ENCODE measurements at places on chromosomes 6 and 20.
A peak's percentile ranks its signal among the peaks of the same experiment; 100 is the strongest.

DNA sequence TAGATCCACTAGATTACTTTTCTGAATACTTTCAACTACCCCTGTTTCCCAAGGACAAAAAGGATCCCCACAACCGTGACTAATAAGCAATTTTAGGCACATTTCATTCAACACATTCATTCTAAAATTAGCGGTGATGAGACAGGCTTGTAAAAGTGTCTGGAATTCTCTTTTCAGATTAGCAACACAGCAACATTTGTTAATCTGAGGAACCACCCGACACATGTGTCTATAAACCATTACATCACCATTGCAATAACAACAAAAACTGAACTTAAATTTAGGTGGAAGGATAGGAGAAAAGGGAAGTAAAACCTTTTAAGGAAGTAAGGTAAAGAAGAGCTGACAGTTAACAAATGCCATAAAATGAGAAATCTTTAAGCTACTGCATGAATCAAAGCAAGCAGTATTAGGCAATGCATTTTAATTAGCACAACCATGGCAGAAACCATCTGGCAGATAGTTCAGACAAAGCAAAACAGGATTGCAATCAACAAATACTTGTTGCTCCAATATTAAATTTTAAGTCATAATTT, 49.1 kb downstream of the MAP3K7 start:
- DNase-seq, result no peak

DNA sequence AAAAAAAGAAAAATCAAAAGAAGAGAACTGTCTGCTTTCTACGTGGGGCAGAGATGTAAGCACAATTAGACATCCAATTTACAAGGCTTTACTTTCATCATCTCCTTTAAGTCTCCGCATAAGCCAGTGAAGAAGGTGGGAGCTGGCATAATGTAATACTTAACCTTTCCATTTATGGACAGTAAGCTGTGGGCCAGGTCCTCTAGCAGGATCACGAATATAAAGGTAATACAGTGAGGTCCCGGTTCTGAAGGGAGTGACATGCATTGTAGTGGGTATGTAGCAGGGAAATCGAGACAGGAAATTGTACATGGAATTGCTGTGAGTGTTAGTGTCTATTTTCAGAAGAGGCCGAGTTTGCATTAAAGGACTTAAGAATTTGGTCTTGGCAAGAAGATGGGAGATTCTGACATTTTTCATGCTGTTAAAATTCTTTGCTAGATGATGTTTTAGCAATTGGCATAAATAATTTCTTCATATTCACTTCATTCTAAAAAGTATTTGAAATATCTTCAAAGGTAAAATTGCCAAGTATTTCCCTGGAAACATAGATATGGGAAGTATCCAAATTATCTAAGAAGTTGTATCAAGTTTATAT, 20.4 kb upstream of the POPDC3 start:
- DNase-seq, result no peak

DNA sequence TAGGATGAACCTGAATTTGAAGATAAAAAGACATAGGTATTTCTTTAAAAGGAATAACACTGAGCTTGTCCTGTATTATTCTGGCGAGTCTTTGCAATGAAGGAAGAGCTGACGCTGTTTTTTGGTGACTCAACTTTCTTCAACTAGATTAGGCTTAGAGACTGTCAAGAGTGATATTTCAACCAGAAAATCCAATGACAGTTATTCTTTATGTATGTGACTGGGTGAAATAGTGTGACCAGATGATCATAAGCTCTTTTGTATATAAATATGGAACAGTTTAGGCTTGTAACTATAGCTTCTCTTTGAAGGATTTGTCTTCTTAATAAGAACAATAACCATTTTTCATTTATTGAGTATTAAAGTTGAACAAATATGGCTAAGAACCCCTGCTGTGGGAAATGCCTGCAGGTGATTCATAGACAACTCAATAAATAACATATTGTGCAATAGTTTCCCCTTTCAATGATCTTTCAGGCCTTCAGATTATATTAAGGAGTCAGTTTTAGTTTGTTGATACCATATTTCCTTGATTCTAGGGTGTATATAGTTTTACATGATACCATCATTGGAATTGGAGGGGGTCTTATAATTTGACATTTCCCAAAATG, 265.6 kb upstream of the JAG1 start:
- no peak for DNase-seq

- DNase-seq, result no peak
Measured at GRCh38 chr6:169172456-169172855, 81.2 kb downstream of the THBS2 start.

- no peak for DNase-seq
Measured at GRCh38 chr6:145036236-145036635, 699.1 kb downstream of the EPM2A start.

DNA sequence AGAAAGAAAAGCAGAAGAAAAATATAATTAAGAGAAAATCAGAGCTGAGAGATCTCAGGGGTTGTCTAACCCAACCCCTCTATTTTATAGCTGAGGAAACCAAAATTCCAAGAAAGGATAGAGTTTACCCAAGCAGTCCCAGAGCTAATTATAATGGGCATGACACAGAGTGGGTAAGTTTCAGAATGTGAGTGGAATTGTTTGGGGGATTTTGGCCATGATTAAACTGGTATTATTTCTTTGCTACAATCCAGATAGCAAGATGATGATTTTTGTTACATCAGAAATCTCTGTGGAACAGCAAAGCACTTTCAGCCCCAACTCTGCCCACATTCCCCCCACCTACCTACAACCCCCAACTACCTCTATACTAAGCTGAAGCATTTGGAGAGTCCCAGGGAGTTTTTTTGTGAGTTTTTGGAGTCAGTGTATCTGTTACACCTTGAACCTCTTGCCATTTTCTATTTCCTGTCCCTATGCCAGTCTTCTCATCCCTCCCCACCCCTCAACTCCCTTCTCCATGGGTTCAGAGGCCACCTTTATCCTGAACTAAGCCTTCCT, 24.7 kb downstream of the POFUT1 start:
- DNase-seq, result no peak

DNA sequence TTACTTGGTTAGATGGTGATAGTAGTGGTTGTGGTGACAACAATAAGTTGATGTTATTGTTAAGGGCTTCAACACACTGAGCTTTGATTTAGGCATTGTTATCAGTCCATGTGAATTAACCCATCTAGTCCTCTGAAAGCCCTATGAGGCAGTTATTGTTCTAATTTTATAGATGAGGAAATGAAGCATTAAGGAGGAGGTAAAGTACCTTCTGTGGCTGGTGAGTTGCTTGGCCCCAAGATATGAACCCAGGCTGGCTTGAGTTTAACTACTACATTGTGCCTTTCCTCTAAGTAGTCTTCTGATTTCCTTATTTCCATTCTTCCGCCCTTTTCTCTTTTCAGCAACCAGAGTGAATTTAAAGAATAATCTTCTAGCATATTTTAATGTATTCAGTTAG, 81.7 kb downstream of the QKI start:
- DNase-seq, result no peak

- DNase-seq, result no peak
Measured at GRCh38 chr20:18831830-18832499, 18.4 kb downstream of the SCP2D1 start.

DNA sequence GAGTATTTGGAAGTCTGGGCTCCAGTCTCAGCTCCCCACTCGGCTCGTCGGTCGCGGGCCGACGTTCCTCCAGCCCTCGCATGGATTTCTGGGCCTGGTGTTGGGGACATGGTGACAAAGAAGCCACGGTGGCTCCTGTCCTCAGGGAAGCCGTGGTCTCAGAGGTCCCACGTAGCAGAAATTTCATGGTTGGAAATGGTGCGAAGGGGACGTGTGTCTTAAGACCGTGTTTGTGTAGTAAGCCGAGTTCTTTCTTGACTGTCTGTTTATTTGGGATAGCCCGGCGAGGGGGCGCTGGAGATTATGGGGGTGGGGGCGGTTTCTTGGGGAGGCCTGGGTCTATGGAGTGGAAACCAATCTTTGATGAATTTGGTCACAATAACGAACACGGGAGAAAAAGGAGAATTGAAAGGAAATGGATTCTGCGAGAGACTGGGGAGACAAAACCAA, 23.5 kb upstream of the MAP3K7 start:
- no peak for DNase-seq

- peak; percentile 82 for DNase-seq
Measured at GRCh38 chr6:26205161-26205624, 118.0 kb downstream of the HFE start.

GRCh38 chr6:25346064-25346463, 66.9 kb downstream of the CARMIL1 start:
- DNase-seq, result no peak

- DNase-seq, result no peak
Measured at GRCh38 chr6:119965008-119965407, 615.4 kb upstream of the MAN1A1 start.

DNA sequence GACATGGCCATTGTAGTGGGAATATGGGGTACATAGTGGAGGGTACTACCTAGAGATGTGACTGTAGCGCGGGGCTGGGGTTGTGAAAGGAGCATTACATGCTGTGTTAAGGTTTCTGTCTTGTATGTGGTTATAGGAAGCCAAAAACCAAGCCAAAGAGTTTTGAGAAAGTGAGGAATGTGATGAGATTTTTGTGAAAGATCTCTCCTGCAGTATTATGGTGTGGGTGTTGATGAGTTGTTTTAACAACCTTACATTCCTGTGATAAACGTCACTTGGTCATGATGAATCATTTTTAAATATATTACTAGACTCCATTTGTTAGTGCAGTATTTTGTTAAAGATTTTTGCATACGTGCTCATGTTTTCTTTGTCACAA, 48.9 kb downstream of the ZFAND3 start:
- no peak for DNase-seq

DNA sequence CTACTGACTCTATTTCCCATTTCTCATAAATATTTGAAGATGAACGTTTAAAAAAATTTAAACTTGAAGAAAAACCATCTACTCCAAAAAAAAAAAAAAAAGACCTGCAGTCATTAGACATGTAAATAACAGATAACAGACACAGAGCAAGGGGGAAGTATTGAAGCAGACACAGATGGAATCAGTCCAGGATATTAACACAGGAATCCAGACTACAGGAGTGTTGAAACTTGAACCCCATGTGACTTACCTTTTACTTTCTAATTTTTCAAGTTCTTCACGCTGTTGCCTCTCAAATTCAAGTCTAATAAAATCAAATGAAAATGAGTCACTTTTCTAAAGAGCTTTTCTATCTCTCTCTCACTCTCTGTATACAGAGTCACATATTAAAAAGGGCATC, 191.8 kb downstream of the KIF16B start:
- DNase-seq, result no peak

- no peak for DNase-seq
Measured at GRCh38 chr20:13772529-13772928, 12.2 kb downstream of the ESF1 start.

GRCh38 chr6:11613336-11613735, 75.8 kb downstream of the TMEM170B start:
- no peak for DNase-seq

GRCh38 chr6:5012519-5012918, 8.7 kb upstream of the RPP40 start:
- no peak for DNase-seq

DNA sequence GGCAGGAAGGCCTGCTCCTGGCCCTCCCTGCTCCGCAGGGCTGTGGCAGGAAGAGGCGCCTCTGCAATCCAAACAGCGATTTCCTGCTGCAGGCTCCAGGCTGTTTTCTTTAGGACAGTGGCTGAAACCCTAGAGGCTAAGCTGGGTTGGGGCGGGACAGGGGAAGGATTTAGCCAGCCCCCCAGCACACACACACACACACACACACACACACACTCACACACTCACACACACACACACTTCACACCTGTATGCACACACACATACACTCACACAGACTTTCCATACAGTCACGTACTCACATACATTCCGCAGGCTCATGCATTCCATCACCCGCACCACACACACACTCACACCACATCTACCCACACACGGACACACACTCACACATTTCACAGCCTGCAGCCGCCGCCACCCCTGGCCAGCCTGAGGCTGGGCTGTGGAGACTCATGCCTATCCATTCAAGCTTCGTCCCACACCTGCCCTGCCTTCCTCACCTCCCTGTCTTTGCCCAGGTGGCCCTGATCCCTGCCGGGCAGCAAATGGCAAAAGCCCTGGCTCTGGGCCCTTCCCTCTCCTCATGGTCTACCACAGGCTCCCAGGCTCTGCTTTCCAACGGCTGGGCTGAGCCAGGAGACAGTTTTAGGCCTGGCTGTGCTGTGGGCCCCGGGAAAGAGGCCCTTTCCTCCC, 17.9 kb downstream of the MDFI start:
- DNase-seq, result no peak

DNA sequence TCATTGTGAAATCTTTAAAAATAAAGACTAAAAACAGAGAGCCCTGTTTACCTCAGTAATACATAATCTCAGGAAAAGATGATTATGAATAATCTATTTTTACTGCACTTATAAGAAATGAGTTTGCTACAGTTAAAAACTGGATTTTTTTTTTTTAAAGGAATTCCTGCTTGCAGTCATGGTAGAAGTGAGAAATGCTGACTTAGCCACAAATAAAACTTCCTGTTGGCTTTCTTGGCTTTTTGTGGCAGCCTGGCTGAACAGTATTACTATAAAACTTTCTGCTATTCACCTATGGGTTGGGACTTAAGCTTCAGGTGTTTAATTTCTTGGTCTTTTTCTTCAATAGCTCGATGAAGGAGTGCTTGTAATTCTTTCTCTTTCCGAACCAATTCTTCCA, 12.0 kb upstream of the MAP7 start:
- DNase-seq, result no peak

DNA sequence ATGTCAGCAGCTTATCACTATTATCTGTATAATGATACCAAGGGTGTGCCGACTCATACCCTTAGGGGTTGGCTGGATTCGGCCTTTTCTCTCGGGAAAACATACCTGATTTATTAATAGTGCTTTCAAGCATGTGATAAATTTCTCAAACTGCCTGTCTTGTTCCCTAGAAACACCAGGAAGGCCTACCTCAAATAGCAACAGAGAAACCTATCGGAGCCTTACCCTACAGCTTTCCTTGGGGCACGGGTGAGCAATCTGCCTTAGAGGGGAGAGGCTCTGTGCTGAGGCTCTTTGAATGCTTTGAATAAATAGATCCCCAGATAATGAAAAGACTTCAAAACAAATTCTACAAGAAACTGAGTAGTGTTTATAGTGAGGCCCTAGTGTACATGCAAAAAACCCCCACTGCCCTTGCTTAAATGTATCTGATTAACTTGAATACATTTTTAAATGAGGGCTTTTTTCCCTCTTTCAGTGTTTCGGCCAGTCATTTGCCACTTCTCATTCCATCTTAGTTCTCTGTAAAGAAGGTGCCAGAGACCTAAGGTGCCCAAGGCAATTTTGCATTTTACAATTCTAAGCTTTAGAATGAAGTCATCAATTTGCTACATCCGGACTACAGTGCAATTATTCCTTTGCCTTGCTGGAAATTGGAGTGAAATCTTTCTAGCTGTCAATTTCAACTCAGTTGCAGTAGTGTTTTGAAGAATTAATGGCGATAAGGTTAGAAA, 320.1 kb downstream of the ESR1 start:
- DNase-seq, result no peak

All from NK-92 treated with Interleukin-12 subunit alpha and Interleukin-12 subunit beta, amount 100 ng/mL, for 24 hours (cell line).